ENCODE measurements at places on chromosomes 16 and 17.

- DNase-seq = no peak
These were observed 144.4 kb downstream of the PCTP start for GRCh38 chr17:55895112-55895759.

DNA sequence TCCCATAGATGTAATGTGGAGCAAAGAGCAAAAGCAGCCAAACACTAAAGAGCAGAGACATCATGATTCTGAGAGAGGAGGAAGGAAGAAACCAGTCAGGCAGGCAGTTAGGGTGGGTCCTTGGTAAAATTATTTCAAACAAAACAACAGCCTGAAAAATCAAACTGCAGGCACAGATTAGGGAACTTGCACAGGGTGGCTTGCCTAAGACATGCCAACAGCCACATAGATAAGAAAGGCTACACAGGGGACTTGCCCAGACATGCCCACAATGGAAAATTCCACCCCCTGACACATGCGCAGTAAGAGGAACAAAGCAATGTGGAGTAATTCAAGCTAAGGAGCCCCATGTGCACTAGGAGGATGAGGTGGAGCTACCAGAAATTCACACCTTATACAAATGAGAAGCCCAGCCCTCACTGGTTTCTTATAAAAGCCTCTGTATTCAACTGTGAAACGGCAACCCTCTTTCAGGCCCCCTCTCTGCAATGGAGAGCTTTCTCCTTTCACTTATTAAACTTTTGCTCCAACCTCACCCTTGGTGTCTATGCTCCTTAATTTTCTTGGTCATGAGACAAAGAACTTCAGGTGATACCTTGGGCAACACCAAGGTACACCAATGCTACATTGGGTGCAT, 7.3 kb upstream of the GAS7 start:
- DNase-seq = no peak

- DNase-seq = no peak
These were observed 18.5 kb downstream of the KCTD5 start for GRCh38 chr16:2700786-2701185.

DNA sequence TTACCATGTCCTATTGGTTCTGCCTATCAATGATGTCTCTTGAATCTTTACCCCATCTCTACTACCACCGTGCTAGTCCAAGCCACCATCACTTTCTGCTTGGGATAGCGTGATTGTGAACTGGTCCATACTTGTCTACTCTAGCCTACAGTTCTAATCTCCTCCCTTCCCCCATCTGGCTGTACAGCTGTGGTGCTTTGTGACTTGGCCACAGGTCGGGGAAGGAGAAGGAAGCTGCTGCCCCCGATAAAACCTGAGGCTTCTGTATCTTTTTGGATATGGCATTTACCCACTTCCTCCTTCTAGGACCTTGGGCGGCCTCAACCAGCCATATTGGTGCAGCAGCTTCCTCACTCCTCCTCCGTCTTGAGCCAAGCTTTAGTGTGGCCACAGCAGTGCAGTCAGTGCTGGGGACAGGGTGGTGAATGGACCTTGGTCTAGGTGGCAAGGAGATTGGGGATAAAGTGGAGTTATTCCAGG, 314 bp upstream of the ITGA2B start:
- no peak for DNase-seq

- no peak for DNase-seq
These were observed 17.4 kb upstream of the CMIP start for GRCh38 chr16:81427219-81427618.
